ENCODE measurements at places on chromosomes 3 and 15.
A peak's percentile ranks its signal among the peaks of the same experiment; 100 is the strongest.

- DNase-seq: no peak
These were observed 209.9 kb upstream of the ROPN1 start for GRCh38 chr3:124201786-124202185.

GRCh38 chr3:120743556-120744195 is 1.1 kb downstream of the GTF2E1 start:
- no peak for DNase-seq

GRCh38 chr15:57218826-57219576 is 157.3 kb upstream of the CGNL1 start:
- DNase-seq: no peak

- DNase-seq: no peak
These were observed 246.2 kb upstream of the MCTP2 start for GRCh38 chr15:93985176-93985575.

DNA sequence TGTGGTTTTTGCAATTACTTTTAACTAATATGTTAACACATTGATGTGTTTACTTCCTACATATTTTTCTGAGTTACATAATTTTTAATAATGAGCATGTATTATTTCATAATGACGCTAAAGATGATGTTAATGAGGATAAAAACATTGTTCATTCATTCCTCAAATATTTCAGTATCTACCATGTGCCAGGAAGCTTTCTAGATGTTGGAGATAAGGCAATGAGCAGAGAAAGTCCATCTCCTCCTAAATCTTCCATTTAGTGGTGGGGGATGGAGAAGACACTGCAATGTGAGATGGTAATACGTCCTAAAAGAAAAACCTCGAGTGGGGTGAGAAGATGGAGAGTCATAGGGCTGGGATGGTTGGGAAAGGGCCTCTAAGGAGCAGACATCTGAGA is 132.7 kb downstream of the MYLK start:
- no peak for DNase-seq

DNA sequence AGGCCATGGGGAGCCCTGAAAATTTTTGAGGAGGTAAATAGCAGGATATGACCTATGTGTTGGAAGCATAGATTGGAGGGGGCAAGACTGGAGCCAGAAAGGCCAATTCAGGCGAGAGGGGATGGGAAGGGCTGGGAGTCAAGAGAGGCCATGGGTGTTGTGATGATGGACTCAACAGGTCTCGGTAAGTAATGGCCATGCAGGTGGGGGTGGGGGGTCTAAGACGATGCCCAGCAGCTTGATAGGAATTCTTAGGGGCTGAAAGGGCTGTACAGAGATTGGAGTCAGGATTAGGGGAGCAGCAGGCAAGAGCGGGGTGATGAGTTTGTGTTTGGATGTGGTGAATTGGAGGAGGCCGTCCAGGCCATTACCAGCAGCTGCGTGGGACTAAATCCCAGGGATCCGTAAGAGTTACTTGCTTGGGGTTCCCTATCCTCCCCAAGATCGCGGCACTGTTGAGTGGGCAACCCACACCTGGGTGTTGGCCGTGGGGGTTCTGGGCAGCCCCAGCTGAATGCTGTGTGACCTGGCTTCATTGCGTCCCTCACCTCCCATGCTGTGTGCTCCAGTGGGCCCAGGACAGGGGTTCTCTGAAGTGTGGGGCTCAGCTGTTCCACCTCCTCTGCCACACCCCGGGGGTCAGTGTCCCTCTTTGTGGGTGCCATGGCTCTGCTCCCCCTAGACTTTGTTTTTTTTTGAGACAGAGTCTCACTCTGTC is 41.8 kb upstream of the CHRNB4 start:
- DNase-seq: no peak

- DNase-seq: no peak
These were observed 317.3 kb downstream of the FGF12 start for GRCh38 chr3:192409838-192410683.

DNA sequence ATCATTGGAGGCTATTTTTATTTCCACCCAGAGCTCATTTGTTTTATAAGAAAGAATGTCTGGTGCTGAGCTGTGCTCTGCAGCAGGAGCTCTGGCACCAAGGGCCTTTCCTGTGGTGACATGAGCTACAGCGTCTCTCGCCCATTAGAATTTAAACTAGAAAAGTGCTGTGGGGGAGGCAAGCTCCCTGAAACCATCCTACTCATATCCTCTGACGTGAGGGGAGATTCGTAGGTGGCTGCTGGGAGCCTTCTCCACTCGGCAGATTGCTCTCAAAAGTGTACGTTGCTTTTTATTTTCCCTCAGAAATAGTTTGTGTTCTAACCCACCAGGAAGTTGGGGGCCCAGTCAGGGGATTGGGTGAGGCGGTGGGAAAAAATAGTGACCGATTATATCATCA is 76.3 kb upstream of the ARHGEF3 start:
- DNase-seq: peak; percentile 54

- DNase-seq: no peak
These were observed 2.2 kb upstream of the CD86 start for GRCh38 chr3:122052968-122053367.

GRCh38 chr3:190014940-190015339 is 105.8 kb downstream of the P3H2 start:
- no peak for DNase-seq

- no peak for DNase-seq
These were observed 61.5 kb downstream of the PRICKLE2 start for GRCh38 chr3:64163755-64164148.

DNA sequence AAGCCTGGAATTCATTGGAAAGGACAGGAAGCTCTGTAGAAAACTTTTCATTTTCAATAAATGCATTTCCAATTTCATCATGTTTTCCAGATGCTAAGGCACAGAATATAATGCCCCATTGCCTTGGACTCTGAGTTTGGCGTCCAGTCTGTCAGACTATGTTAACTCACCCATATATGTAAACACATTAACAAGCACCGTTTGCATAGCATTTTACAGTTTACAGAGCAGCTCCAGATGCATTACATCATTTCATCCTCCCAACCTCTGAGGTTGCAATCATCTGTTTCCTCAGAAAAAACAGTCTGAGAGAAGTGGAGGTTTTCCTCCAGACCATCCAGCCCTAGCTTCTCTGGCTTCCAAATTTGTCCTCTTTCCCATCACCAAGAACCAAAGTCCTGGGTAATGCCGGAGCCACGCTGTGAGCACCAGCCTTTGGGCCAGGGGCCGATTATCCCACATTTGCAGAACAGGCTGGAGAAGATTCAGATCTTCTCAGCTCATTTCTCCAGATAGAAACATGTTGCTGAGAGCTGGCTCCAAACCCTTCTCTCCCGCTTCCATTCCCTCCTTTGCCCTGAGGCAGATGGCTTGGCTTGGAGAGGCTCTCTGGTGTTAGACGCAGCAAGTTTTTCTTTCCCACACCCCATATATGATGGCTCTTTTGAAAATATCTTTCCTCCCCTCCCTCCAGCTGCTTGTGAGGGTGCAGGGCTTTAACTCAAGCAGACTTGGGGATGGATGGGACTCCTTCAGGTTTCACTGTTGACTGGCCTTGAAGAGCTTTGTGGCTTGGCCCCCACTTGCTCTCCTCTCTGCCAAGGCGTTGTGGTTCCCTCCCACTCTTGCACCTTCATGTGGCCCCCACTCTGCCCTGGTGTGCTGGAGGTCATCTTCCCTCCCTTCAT is 26.0 kb downstream of the CYP19A1 start:
- no peak for DNase-seq

DNA sequence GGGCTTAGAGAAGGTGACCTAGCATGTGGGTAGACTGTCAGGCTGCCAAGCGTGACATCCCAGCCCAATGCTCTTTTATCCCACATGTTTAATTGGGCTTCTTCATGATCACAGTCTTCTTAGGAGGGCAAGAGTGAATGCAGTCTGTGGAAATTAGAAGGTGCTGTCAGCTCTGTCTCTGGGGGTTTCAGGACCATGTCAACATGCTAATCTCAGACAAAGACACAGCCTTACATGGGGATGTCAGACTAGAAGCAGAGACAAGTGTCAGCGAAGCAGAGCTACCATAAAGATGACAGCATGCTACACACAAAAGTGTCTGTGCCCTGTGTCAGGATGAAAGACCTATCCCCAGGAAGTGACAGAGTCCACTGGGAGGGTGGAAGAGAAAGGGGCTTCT is 120.1 kb upstream of the SLC25A36 start:
- no peak for DNase-seq

- no peak for DNase-seq
These were observed 345.2 kb downstream of the VGLL3 start for GRCh38 chr3:86645756-86646155.
